Neuronal stem cell (in vitro differentiated cells): ENCODE measurements at places on chromosomes 16 and 17.

DNA sequence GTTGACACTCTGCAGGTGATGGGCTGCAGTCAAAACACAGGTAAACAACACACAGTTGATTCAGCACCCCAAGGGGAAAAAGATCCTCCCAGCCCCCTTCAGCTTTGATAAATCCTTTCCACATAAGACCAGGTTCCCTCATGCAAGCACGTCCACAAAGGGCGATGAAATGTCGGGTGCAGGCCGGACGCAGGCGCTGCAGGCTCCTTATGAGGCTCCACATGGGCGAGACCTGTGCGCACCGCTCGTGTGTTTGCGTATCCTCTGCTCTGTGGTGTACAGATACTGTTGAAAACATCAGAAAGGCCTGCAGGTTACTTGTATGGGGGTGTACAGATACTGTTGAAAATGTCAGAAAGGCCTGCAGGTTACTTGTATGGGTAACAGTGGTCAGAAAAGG is 14.4 kb upstream of the ZNF750 start:
- peaks cover 2% of the 10 kb centered on the region for H3K4me1 ChIP-seq
- H3K36me3 ChIP-seq: peaks cover 17% of the 10 kb centered on the region
- no peak overlapping the region for H3K4me3 ChIP-seq

DNA sequence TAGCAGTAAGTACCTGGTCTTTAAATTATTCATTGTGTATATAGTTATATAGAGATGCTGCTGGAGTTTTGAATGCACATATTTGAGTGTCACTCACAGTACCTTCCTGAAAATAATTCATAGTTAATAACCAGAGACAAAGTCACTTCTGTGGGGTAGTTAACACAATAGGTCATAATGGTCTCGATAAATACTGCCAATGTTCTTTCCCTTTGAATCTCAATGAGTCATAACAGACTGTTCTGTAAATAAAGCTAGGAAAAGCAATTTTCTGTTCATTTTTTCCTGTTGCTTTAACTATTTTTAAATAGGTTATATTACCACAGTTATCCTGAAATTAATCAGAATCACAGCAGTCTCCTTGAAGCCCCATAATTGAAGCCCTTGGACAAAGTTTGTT is 87.2 kb downstream of the MAP2K4 start:
- H3K27me3 ChIP-seq: no peaks in the 10 kb centered on the region
- H3K4me1 ChIP-seq: no peaks in the 10 kb centered on the region
- H3K4me3 ChIP-seq: no peak overlapping the region
- peaks cover 39% of the 10 kb centered on the region for H3K36me3 ChIP-seq
- no peak overlapping the region for H3K27ac ChIP-seq
- no peak for DNase-seq

DNA sequence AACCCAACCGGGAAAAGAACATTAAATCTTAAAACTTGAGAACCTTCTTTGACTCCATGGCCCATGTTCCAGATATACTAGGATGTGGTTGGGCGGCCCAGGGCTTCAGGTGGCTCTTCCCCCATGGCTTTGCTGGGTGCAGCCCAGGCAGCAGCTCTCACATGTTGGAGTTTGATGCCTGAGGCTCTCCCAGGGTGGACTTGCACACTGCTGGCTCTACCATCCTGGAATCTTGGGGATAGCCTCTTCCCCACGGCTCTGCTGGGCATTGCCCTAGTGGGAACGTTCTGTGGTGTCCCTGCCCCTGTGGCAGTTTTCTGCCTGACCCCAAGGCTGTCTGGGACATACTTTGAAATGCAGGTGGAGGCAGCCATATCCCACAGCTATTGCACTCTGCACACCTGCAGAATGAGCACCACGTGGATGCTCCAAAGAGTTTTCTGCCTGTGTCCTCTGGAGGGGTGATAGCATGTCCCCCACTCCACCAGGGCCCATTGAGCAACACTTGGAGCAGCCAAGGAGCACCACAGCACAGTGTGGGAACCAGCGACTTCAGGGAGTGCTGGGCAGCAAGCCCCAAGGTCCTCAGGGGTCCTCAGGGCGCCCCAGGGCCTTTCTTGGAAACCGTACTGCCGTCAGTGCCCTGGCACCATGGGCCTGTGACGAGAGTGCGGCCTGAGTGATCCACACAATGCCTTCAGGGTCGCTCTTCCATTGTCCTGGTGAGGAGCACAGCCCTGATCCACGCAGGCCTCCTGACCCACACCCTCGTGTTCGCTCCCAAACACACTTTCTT is 70.8 kb downstream of the GOSR1 start:
- H3K4me1 ChIP-seq: peaks cover 2% of the 10 kb centered on the region
- no peak overlapping the region for H3K27ac ChIP-seq
- DNase-seq: no peak
- H3K27me3 ChIP-seq: no peaks in the 10 kb centered on the region
- no peak overlapping the region for H3K4me3 ChIP-seq

DNA sequence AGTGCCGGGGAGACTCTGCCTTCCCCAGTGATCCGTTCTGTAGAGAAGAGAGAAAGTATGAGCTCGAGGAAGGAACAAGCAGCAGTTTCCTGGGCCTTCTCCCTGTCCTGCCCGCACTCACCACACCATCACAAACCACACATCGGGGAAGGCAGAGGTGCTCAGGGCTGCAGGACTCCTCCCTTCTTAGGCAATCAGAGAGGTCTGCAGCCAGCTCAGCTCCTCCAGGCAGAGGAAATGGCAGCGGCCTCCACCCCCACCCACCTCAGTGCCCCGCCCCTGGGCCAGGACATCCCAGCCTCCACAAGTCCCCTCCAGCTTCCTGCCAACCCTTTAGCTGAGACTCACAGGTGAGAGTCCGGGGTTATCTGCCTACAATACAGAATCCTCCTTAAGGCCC is 2.0 kb downstream of the ZNF319 start:
- DNase-seq: no peak
- no peak overlapping the region for H3K27ac ChIP-seq
- H3K4me1 ChIP-seq: peaks cover 12% of the 10 kb centered on the region
- H3K27me3 ChIP-seq: no peaks in the 10 kb centered on the region
